Urinary bladder (tissue), 4 donors: ENCODE measurements at places on chromosomes 6 and 20. TPM values are rescaled to one million over a fixed set of nuclear protein-coding genes. Genes with fewer than 3 reads are reported as not detected.

Gene BPIFB1
- total RNA-seq = not detected

DNA sequence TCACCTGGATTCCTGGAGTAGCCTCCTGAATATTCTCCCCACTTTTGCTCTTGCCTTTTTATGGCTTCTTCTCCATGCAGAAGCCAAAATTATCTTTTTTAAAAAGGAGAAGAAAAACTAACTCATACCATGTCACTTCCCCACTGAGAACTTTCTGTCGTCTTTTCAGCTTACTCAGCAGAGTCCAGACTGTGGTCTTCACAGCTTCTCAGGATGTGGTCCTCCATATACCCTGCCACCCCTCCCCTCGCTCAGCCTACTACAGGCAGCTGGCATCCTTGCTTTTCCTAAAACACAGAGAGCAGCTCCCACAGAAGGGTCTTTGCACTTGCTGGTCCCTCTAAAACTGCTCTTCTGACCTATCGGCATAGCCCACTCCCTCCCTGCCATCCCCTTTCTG is 89.4 kb upstream of the ISM1 start:
- DNase-seq = no peak

- no peak for DNase-seq
These were observed 253.7 kb upstream of the RUNX2 start for GRCh38 chr6:45074439-45074838.

Gene MAFB
- total RNA-seq = 9.1 TPM

DNA sequence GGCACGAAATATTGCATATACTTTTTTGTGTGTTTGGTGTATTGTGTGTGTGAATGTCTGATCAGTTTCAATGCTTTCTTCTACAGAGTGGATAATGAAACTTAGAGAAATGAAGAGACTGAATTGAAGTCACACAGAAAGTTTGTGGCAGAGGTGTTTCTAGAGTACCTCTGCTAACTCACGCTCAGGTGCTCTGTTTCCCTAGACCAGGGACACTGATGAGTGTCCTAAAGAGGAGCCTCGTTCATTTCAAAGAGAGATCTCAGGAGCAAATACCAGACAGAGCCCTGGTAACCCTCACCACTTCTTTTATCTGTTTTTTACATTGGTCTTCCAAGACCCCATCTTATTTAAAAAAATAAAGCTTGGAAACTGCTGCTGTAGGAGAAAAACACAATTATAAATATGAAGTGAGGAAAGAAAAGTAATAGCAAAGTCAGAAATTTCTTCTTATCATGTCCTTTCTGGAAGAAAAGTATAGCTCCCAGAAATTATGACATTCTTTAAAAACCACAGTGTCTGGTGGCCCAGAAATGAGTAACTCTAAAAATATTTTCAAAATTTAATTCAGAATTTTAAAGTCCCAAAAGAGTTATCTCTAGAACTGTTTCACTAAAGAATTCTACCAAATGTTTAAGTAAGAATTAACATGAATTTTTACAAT is 720.6 kb downstream of the RFPL4B start:
- DNase-seq = no peak

DNA sequence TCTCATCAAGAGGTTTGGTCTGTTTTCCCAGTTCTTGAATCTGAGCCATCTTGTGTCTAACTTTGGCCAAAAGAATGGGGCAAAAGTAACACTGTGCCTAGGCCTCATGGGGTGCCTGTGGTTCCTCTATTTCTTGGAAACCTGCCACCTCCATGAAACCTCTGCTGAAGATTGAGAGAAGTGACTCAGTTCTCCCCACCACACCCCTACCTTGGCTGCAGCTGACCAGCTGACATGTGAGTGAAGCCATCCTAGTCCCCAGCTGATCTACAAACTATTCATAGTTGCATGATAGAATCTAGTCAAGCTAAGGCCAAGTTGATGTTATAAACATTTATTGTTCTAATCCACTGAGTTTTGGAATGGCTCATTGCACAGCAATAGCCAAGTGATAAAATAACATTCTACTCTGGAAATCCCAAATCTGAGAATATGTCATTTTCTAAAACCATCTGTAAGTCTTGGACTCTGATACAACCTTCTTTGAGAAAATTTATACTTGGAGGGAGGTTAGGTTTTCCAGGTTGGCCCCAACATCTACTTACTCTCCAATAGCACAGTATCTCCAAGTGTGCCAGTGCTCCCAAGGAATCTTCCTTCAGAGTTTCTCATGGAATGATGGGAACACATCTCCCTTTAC is 107.0 kb upstream of the SMLR1 start:
- no peak for DNase-seq

Gene CNBD2
- 1.9 TPM for total RNA-seq

Gene KCNG1
- 5.6 TPM for total RNA-seq

GRCh38 chr6:1029141-1029540 is 282.8 kb upstream of the FOXQ1 start:
- no peak for DNase-seq

- no peak for DNase-seq
These were observed 108.5 kb downstream of the LY86 start for GRCh38 chr6:6696867-6697531.

GRCh38 chr6:45169815-45170214 is 158.3 kb upstream of the RUNX2 start:
- no peak for DNase-seq

DNA sequence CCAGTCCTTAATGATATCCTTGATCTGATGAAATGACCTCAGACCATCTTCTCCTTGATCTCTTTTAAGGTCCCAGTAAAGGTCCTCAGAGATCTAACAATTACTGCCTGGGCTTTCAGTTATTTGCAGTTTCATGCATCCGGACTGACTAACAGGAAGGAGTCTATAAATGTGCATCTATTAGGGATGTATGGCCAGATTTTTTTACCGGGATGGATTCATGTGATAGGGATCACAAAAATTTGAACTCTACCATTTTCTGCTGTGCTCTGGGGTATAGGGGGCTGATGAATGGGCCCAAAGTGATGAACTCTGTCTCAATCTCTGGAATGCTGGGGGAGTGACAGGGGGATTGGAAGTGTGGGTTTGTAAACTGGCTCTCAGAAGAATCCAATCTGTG is 36.2 kb upstream of the SCUBE3 start:
- no peak for DNase-seq

Gene GABRR1
- total RNA-seq = not detected

GRCh38 chr6:89925826-89926225 is 31.6 kb downstream of the GJA10 start:
- DNase-seq = no peak

DNA sequence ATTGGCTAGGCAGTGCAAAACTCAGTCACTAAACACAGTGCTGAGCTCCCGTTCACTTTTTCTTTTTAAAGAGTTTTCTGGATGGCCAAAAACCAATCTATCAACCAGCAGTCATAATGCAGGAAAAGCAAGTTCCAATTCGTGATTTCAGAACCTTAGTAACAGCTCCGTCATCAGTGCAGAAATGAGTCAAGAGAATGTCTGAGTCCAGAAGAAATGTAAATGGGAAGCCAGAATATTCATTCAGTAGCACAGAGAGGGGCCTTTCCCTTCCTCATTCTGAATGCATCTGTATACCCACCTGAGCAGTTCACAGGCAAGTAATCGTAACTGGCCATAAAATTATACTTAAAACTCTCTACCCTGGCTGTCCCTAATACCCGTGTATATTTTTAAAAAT is 20.4 kb downstream of the HUS1B start:
- no peak for DNase-seq

DNA sequence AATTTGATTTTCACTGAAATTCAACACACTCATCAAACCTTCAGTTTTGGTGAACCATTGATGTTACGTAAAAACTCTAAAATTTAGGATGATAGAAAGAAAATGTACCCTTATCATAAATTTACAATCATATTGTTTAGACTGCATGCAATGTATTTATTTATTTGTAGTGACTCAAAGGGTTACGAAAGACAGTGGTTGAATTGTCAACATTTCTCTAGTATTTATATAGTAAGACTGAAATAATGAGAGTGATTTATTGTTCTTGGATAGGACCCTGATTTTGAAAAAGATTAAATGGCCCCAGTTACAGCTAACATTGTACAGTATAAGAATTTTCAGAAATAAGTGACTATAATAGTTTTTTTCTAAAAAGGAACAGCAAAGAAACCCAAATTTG is 591.5 kb downstream of the RFPL4B start:
- no peak for DNase-seq

- DNase-seq = no peak
These were observed at the start of gene SLC13A3 for GRCh38 chr20:46651091-46651962. Gene SLC13A3 (minus strand): TSS chr20:46651459. CDS start chr20:46651421, 38 bp downstream.

DNA sequence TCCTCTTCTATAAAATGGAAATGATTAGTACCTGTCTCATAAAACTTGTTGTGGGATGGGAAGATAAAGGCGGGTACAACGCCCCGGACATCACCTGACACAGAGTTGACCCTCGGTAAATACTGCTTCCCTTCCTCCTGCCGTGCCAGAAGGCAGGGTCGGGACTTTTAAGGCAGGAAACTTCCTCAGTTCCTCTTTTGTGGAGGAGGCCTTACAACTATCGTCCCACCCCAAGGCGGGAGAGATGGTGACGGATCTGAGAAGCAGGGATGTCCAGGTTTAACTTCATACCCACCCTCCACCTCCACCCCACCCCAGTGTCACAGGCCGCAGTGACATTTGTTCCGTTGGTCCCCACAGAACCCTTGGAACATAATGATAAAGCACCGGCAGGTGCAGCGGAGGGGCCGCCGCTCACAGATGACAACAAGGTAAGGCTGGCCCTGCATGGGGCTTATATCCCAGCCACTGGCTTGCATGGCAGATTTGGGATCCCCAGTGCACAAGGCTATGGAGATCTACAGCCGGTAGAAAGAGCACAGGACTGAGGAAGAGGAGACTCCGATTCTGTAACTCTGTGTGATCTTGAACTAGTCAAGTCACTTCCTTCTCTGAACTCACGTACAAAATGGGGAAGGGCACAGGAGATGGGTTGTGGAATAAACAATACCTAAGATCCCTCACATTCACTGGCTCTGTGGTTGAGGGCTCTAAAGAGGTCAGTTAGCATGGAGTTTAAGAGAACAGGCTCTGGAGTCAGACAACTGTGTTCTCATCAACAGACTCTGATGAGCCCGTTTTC is 764 bp downstream of the DNTTIP1 start:
- no peak for DNase-seq

- DNase-seq = no peak
These were observed 128.2 kb upstream of the BMP5 start for GRCh38 chr6:56003616-56004015.
